ENCODE measurements at places on chromosomes 4 and X.
A peak's percentile ranks its signal among the peaks of the same experiment; 100 is the strongest.

- DNase-seq: peak; percentile 54
These were observed at the start of gene LDOC1 for GRCh38 chrX:141176586-141177451. Gene LDOC1 (minus strand): TSS chrX:141177129. CDS start chrX:141177021, 108 bp downstream.

DNA sequence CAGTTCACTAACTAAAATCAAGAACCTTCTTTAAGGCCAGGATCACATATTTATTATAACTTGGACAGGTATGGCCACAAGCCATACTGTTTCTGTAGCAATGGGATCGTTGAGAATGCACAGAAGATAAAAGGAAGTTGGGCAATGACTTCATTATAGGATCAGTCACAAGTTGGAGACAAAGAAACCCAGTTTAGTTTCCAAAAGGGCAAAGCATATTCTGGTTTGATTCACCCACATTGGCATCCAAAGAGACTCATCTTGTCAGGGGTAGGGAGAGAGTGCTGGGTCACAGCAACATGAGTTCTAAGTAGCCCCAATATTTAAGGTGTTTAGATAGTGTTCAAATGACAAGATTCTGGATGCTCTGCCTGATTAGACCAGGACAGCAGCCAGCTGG is 317.1 kb upstream of the GALNT7 start:
- no peak for DNase-seq

DNA sequence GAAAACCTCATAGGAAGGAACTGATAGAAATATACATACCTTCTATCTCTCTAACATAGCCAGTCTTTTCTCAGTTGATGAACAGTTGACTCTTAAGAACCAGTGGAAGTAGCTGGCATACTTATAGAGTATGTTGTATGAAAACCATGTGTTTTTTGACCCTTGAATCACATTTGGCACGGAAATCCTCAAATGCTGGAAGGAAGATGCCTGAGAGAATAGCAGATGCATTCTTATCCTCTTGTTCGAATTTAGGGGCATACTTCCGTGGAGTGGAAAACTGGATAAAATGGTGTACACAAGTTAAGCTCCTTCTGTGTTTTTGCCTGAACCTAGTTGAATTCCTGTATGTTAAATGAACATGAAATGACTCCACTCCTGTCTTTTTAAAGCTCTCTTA is 145.5 kb downstream of the PCDH7 start:
- no peak for DNase-seq

- DNase-seq: no peak
These were observed 92.2 kb upstream of the GPR34 start for GRCh38 chrX:41596596-41596995.

- DNase-seq: no peak
These were observed 106.1 kb upstream of the ATP6AP2 start for GRCh38 chrX:40474645-40475044.

- no peak for DNase-seq
These were observed 1430.0 kb downstream of the ARAP2 start for GRCh38 chr4:34814266-34814665.

DNA sequence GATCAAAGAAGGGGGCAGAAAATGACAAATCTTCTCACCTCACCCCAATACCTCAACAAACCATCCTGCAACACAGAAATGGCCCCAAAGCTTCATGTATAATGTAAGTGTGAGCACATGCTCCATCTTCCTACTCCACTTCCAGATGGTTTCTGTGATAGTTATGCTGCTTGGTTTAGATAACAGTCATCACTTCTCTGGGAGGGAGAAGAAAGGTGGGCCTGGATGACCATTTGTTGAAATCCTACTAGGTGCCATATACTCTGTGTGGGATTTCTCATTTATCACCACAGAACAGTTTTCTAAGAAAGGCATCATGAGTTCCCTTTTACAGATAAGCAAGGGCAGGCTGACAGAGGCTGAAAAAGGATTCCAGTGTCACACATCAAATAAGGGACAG is 31.3 kb upstream of the NXF3 start:
- no peak for DNase-seq

DNA sequence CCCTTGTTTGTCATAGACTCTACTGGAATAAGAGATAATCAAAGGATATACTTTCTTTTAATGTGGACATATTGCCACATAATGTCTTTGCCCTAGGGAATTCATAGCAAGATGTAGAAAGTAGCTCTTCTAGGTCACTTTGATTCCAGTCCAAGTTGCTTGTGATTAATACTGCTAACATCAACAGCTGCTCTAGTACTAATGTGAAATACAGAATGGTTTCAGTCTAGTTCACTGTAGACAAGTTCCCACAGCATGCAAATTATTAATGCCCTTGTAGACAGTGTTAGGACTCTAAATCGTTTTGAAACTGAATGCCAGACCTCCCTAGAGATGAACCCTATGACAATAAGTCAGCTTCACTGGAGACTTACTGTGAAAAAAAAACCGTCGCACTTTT is 494.6 kb upstream of the ATOH1 start:
- no peak for DNase-seq

DNA sequence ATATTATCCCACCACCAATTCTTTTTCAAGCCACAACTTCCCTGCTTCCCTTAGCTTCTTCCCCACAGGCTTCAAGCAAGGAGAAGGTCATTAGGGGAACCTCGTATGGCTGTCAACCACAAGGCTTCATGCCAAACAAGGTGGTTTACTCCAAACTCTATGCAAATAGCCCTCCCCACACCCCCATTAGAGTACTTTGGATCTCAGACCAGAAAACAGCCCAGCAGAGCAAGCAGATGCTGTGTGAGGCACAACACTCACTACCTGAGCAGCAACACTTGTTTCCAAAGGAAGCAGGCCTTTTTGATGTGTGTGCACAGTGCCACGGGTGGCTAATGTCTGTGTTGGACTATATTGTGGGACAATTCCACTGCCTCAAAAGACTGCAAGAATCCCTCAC is 189.0 kb downstream of the AR start:
- DNase-seq: no peak

GRCh38 chr4:1406394-1406980 is at the start of gene NKX1-1:
Gene NKX1-1 (minus strand): TSS chr4:1406442. CDS start chr4:1406442, 0 bp downstream.
- DNase-seq: no peak

DNA sequence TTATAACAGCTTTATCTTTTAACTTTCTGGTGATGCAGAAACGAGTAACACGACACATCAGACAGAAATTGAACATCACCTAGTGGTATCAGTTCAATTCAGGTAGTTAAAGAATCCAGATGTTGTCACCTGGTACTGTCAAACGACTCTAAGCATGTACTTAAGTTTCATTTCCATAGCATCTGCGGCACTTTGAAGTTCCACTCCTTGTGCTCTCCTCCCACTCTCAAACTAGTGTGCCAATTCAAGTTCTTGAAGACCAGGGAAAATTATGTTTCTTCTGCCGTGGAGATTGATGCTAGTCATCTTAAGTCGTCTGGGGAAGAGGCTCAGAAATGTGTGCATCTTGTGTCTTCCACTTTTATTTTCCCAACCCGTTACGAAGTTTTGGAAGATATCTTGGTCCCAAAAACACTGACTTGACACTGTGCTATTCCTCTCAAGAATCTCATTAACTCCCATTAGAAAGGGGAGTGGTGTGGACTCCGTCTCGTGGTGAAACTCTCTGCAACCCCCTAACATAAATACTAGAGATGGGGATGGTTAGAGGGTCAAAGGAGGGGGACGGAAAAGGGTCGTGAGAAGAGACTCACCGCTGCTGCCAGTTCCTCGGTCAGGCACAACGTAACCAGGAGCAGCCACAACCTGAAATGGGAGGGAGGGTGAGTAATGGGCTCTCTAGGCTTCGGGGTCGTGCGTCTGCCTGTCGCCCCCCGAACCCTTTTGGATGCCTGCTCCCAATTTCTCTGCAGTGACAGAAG is 693 bp downstream of the COL4A6 start:
- DNase-seq: no peak

DNA sequence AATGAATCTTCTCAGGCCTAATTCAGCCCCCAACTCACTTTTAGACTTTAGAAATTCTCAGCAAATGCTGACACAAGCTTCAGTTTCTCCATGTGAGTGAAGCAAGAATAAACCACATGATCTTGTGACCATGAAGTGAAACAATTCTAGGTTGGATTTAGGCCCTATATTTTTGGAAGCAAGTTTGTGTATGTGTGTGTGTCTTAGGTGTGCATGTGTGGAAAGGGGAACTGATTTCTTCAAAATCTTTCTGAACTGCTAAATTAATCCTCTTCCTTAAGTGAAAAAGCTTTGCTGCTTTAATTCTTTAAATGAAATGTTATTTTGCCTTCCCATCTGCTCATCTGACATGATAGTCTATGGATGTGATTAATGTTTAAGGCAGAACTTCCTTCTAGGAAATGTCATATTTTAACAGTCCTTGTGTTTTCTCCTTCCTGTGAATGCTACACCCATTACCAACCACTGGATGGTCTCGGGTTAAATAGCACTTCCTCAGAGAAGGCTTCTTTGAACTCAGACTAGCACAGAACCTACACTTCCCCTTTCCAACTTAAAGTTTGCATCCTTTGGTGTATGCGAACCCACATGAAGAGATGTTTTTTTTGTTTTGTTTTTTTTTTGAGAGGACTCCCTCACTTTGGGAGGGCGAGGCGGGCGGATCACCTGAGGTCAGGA is 1.2 kb upstream of the TMEM144 start:
- DNase-seq: no peak

DNA sequence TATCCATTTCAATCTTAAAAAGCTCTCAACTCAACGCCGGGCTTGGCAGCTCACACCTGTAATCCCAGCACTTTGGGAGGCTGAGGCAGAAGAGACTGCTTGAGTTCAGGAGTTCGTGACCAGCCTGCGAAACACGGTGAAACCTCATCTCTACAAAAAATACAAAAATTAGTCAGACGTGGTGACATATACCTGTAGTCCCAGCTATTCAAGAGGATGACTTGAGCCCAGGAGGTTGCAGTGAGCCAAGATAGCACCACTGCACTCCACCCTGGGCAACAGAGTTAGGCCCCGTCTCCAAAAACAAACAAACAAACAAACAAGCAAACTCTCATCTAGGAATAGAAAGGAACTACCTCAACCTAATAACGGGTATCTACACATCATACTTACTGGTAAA is 50.8 kb downstream of the PTPN13 start:
- DNase-seq: no peak

DNA sequence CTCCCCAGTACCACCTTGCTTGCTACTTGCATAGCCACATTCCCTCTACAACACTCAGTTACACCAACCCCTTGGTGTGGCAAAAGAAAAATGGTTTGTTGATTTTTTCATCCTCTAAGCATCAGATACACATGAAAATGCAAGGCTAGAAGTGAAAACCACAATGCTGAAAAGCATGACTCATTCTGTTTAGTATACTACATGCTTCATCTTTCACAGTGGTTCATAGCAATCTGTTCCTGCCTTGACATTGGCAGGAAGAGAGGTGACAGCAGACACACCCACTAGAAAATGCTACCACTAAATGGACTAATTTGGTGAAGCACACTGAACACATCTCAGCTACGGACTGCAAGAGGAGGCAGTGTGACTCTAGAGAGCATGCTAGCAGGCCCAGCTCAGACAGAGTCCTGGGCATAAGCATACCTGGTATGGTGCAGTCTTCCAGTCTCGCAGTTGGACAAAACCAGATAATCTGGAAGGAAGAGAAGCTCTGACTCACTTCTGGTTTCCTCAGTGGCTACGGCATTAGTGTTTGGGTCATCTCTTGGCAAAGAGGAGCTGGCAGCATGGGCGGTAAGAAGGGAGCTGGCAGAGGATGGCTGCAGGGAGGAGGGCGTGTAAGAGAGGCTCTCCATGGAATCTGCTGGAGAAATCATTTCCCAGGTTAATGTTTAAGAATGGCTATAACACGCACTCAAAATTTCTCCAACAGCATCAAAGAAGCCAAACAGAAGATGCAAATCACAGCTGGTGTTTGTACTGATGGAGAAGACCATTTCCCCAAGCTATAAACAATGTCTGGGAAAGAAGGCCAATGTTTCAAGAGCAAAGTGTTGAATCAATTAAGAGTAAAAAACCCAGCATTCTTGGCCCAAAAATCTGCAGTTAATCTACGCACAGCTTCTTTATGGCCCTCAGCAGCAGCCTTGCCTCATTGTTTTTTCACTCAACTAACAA is 37.8 kb downstream of the GAB3 start:
- DNase-seq: no peak

DNA sequence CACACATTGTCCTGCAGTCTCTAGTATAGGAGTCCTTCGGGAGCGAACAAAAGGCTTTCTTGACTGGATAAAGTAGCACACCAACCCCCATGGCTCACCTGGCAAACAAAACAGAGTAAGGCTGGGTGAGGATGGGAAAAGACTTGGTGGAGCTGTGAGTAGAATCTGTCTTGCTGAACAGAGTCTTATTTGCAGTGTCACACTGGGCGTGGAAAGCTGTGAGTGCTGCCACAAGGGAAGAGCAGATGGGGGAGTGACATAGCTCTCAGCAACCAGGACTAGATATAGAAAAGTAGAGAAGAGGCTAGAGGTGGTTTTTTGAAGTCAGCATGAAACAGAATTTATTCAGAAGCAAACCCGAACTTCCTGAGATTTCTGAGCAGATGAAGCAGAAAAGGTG is 137.2 kb upstream of the ESX1 start:
- no peak for DNase-seq
